Activated CD4-positive, alpha-beta T cell treated with anti-CD3 and anti-CD28 coated beads, Interleukin-2, amount 10 ng/mL, durations not matched to agents 7 days and 5 days (primary cell): ENCODE measurements at places on chromosomes 5 and 9. TPM values are rescaled to one million over a fixed set of nuclear protein-coding genes. Genes with fewer than 3 reads are reported as not detected.

The NUTM2G gene
- not detected for total RNA-seq

The PCSK1 gene
- total RNA-seq, result not detected

The ADAMTS16 gene
- total RNA-seq, result not detected

- no peak overlapping the region for H3K4me3 ChIP-seq
- H3K4me1 ChIP-seq, result no peaks in the 10 kb centered on the region
- H3K27ac ChIP-seq, result no peak overlapping the region
- no peak for DNase-seq
Measured at GRCh38 chr5:14059810-14060209, 83.3 kb upstream of the TRIO start.

GRCh38 chr9:21580636-21581378 lies 98.7 kb upstream of the IFNE start:
- peaks cover 1% of the 10 kb centered on the region for H3K36me3 ChIP-seq
- no peak for DNase-seq
- H3K27me3 ChIP-seq, result peaks cover 6% of the 10 kb centered on the region
- H3K4me1 ChIP-seq, result peaks cover 68% of the 10 kb centered on the region
